Renal cortex interstitium (tissue), 15 donors: ENCODE measurements at places on chromosomes 6 and 20.

GRCh38 chr6:102571236-102571908, 1177.9 kb downstream of the GRIK2 start:
- no peak for DNase-seq

- no peak for DNase-seq
Measured at GRCh38 chr6:144824018-144824417, 538.9 kb downstream of the UTRN start.

DNA sequence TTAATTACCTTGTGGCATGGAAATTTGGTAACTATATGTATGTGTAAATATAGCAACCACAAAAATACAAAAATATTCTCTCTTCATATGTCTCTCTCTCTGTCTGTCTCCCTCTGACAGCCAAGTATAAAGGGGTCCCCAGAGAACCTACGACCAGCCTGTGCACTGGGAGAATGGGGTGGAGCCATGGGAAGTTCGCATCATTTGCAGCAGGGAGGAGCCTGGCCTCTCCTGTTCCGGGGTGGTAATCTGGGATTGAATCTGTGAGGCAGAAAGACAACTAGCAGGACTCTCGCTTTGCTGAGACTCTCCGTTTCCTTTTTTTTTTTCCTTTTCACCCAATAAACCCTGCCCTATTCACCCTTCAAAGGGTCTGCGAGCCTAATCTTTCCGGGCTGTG, 1109.1 kb downstream of the HACE1 start:
- DNase-seq, result no peak

DNA sequence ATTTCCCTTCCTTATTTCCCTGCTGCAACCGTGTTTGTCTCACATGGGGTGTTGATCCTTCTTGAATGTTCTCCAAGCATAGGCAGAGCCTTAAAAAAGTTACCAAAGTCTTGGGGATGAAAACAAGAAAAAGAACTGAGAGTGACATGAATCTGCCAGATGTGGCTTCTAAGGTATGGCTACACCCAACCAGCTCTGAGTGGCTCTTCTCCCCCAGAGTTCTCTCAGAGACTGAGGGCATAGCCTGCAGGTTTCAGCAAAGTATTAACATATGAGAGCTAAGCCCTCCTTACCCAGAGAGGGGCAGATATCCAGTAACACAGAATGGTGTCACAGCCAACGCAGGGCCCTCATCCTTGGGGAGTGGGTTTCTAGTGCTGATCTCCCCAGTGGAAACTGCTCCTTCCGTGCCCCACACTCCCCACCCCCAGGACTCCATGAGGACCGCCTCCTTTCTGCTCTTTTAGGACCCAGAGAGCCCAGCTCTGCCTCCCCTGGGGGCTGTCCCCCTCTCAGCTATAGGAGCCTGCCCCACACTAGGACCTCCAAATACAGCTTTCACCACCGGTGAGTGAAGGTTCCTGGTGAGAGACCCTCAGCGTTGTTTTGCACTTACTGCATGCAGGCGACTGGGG, 23.3 kb upstream of the SGK2 start:
- no peak for DNase-seq
